ENCODE measurements at places on chromosomes 7 and 10.

DNA sequence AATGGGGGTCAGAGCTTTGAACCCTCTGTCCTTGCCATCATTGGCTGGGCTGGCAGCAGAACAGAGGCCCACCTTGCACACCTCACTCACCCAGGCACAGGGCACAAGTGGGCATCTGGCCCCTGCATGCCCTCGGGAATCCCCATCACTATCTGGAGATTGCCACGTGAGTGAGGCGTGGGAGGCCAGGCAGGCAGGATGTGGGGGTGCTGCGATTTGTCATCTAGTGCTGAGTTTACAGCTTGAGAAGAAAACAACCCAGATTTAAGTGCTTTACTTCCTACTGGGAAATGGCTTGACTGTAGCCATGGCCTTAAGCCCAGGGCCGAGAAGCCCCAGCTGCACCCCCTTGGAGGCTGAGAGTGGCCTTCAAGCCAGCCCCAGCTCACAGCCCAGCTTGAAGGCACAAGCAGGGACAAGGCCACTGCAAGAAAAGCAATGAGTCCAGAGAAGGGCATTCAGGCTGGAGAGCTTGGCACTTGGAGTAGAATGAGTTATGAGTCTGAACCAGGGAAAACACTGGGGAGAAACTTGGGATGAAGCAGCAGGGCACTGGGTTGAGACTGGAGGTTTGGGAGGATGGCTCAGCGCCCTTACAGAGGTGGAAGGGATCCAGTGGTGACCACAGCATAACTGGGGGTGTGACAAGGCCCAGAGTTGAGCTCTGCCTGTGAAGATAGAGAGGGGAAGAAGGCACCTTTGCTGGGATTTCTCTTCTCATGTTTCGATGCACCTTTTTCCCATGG, 123.0 kb downstream of the CXCL12 start:
- DNase-seq, result no peak

DNA sequence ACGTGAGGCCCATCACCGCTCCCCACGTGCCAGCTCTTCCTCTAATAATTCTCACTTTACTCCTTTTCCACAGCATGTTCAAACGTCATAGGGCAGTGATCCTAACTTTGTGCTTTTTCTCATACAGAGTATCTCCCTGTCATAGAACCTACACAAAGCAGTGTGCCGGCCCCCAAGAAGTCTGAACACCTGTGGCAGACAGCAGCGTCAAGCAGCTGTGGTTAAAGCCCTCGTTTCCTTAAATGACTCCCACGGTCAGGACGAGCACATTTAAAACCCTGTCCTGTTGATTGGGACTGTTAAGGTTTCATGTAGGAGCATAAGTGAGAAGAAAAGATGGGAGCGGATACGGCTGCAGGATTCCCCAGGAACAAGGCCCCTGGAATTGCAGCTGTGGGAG, 267.2 kb downstream of the DIP2C start:
- DNase-seq, result no peak

DNA sequence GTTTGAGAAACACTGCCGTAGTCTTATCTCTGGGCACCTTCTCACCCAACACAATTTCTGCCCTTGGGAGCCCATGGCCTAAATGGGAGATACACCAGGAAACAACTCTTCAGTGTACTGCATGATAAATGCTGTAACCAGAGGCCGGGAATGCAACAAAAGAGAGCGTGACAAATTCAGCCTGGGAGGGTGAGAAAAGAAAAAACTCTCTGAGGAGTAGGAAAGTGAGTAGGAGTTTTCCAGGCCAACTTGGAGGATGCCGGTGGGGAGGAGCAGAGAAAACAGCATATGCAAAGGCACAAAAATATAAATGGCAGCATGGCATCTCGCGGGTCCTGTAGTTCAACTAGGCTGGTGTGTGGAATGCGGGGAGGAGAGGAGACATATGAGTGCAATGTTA, 624.5 kb downstream of the PARD3 start:
- DNase-seq, result no peak

DNA sequence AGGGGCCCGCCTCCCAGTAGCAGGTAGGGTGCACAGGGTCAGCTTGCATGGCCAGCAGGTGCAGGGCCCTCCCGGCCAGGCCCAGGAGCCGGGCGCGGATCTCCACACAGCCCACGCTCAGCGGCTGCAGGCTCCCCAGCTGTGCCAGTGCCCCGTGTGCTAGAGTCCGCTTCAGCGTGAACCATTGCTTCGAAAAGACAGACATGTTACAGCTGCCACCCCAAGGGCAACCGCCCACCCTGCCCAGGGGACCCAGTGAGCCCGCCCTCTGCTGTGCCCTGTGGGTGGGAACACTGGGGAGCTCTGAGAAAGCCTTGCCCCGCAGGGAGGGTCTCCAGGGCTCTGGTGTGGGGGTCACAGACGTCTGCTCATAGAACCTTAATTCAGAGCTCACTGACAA, 64.3 kb upstream of the NKX6-2 start:
- no peak for DNase-seq

GRCh38 chr7:27908534-27909165, 168.7 kb downstream of the TAX1BP1 start:
- DNase-seq, result no peak

- no peak for DNase-seq
Observed at GRCh38 chr7:106978425-106979420, 65.8 kb upstream of the PRKAR2B start.

GRCh38 chr10:842795-843194, 88.7 kb downstream of the LARP4B start:
- no peak for DNase-seq

- DNase-seq, result no peak
Observed at GRCh38 chr10:80210259-80210658, 4.9 kb upstream of the ANXA11 start.

GRCh38 chr10:59098831-59099452, 77.5 kb upstream of the PHYHIPL start:
- DNase-seq, result no peak

- DNase-seq, result no peak
Observed at GRCh38 chr7:146401939-146402338, 285.3 kb downstream of the CNTNAP2 start.

DNA sequence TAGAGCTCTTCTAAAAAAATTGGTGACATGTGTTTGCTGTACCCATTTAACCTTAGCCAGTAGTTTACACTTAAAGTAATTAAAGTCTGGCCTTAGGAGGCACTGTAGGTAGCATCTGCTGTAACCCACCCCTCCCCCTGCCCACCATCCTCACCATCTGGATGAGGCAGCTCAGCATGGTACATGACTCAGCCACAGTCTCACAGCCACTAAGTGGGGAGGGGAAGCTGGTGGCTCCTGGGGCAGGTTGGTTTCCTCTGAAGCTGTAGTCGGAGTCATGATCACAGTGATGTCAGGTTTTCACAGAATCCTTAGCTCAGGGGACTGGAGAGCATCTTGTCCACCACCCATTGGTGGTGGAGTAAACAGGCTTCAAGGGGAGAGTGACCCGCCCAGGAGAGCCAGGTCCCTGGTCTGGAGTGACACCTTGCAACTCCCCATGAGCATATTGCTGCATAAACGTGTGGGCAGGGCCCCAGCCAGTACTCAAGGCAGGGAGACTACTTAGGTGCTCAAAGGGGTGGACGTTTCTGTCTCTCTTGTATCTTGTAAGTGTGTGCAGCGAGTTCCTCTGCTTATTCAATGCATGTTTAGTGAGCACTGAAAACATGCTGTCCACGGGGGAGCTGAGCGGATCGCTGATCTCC, 125.9 kb downstream of the GRK5 start:
- peak; percentile 80 for DNase-seq

Measured in NCI-H524 (cell line).